ENCODE measurements at places on chromosomes 6 and 20.

DNA sequence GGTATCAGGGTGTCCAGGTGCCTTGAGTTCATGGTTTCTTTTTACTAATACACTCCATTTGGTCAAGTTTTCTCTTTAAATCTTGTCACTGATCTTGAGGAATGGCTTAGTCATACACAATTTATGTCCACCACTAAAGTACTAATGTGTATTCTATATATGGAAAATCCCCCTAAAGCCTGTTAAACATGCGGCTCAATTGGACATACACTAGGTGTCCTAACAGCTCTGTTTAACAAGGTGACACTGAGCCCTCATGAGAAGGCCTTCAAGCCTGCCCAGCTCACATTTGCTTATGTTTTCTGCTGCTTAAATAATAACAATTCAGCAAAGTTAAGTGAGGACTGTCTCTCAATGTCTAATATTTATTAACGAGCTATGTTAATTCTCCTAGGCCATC is 31.5 kb downstream of the PDE7B start:
- DNase-seq = no peak

GRCh38 chr6:446418-447366 is 55.1 kb downstream of the IRF4 start:
- DNase-seq = no peak

GRCh38 chr6:31339210-31339609 is 17.8 kb downstream of the HLA-B start:
- no peak for DNase-seq

DNA sequence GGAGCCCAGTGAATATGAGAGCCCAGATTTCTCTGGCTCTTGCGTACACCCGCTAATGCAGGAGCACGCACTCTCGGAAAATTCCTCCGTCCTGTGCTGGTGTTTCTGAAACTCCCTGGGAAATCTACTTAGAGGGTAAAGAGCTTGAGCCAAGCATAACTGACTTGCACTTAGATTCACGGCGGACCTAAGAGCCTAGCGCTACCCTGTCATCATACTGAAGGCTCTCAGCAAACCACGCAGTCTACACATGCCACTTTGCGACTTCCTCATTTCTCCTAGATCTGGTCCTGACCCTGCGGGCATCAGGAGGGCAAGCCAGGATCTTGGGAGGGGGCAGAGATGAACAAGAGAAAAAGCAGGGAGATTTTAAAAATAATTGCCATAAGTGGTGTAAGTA is 324.7 kb downstream of the CD83 start:
- no peak for DNase-seq

- DNase-seq = no peak
These were observed 8.0 kb downstream of the PRDM13 start for GRCh38 chr6:99614430-99615186.

- no peak for DNase-seq
These were observed 43.3 kb upstream of the MRPS10 start for GRCh38 chr6:42260972-42261371.

GRCh38 chr20:31815408-31816188 is 3.6 kb upstream of the MYLK2 start:
- no peak for DNase-seq

DNA sequence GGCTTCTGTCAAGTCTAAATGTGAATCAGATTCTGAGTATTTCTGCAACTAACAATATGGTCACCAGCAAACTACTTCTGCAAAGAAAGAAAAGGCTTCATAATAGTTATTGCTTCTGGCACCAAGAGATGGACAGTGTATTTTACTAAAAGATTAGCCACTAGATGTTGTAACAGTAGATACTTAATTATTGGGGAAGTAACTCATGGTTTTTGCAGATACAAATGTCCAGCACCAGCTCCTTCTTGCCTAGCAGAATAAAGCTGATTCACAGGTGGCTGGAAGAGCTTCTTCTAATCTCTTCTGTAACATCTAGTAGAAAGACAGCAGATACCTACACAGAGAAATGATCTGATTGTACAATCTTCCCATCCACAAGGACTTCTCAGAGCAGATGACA is 21.2 kb downstream of the ATXN1 start:
- DNase-seq = no peak

DNA sequence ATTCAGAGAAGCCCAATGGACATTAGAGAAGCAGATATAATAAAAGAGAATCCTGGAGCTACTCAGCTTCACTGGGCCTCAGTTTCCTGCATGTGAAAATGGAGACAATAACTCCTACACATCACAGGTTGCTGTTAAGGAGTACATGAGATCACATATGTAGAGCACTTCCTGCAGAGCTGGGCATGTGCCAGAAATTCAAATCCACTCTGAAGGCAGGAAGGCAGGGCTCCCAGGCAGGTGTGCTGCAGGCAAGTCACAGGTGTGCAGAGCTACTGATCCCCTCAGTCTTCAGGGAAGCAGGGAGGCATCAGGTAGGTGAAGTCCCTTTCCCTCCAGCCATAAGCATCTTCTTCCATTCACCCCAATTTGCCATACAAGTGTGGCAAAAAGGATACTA is 48.0 kb downstream of the DST start:
- no peak for DNase-seq

DNA sequence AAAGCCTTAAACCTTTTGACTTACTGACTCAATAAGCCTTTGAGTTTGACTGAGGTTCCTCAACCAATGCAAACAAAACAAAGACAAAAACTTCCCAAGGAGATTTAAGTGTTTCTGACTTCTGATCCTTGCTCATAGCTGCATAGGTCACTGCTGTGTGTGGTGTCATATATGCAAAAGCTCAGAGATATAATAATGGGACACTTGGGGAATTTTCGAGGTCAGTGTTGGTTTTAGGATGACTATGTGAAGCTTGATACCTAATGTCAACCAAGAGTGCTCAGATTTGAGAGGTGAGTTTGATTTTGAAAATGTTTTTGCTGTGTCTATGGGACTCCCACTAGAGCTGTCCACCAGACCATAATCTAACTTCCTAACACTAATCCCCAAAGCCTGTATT is 26.2 kb downstream of the ZKSCAN8 start:
- no peak for DNase-seq

GRCh38 chr6:109606359-109606758 is 84.6 kb downstream of the AK9 start:
- DNase-seq = no peak

GRCh38 chr6:137950581-137950980 is 83.5 kb downstream of the TNFAIP3 start:
- DNase-seq = no peak

GRCh38 chr20:48238781-48239180 is 453.5 kb upstream of the SULF2 start:
- no peak for DNase-seq

DNA sequence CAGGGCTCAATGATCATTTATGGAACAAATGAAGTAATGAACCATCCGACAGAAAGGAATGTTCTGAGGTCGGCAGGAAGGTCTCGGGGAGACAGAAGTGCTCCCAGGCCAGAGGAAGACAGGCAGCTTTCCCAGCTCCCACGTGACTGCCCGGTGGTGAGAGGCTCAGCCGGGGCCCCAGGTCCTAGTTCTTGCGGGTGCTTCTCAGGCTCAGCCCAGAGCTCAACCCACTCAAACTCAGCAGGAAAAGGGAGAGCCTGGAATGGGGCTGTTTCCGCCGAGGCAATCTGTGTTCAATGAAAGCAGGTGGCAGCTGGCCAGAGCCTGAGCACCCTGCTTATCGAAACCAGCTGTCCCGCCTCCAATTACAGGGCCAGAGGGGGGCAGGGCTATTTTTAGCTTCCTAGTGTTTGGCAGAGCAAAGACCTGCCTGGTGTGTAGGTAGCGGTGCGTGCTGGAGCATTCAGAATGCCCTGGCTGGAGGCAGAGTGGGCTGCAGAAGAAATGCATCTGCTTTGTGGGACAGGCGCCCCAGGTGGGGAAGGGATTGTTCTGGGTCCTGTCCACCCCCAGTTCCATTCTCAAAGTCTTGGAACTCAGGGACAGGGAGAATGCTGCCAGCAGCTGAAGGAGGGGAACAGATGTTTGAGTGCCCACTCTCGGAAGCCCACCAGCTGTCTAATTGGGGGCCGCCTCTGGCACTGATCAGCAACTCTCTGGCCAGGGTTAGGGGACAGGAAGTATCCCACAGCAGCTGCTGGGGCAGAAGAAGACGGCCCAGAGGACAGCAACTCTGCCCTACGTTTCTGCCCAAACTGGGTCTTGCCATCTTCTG is 145.1 kb downstream of the PREX1 start:
- no peak for DNase-seq

DNA sequence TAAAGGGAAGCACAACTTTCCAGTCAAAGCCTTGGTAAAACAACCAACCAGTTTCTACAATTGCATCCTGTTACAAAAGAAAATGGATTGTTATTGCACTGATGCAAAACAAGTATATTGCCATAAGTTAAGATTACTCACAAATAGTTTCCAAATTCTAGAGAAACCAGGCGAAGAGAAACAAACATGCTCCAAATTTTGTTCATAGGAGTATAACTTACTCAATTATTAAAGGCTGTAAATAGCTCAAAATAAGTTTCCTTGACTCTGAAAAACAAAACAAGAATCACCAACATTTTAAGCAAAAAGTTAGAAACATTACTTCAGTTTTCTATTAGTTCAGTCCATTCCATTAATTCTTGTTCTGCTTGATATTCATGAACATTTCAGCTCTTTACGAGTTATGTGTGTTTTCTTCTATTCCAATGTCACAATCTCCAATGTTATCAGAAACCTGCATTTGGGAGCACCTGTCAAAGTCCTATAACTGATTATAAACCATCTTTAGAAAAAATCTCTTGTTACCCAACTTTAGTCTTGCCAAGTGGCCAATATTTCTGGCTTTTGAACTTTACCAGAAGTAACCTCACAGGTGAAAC is 137.9 kb upstream of the THBS2 start:
- DNase-seq = no peak

- no peak for DNase-seq
These were observed 9.7 kb downstream of the SNRPB start for GRCh38 chr20:2460752-2461424.

- no peak for DNase-seq
These were observed 23.5 kb upstream of the MLIP start for GRCh38 chr6:54087721-54088120.

DNA sequence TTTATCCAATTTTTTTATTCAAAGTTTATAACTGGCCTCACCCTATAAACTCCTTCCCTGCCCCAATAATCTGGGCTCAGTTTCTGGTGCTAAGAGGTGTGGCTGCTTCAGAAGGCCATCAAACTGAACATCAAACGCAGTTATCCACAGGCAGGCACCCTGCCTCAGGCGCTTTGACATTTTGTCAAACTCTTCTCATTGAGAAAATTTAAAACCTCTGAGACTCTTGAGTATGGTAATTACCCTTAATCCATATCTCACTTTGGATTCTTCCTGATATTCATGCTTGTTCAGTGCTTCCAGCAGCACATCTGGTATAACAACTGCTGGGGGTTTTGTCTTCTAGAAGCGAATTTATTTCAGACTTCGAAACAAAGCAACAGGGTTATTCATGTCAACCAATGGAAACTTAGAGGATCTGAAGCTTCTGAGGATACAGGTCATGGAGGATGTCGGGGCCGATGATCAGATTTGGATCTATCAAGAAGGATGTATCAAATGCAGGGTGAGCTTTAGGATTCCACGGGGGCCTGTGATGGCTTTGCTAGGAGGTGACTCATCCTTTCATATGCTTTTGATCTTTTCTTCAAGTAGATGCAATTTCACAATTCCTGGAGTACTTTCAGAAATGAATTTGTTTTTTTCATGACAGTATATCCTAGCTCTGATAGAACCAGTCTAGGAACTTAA is 68.2 kb downstream of the RTN4IP1 start:
- DNase-seq = peak; percentile 68

- no peak for DNase-seq
These were observed 48.8 kb downstream of the FLRT3 start for GRCh38 chr20:14288341-14289330.

DNA sequence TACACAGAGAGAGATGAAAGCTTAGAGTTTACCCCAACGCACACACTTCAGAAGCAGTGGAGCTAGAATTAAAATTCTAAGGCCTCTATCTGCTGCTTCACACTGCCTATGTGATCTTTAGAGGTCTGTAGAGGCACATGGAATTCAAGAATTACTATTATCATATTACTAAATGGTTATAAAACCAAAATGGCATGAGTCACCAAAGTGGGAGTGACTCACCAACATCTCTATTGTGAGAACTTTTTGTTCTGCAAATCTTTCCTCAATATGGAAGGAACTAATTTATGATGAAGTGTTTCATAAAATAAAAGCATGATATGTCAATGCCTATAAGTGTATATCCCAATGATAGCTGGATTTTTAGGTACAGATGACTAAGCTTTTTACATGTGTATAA is 28.5 kb upstream of the TMEM244 start:
- no peak for DNase-seq

DNA sequence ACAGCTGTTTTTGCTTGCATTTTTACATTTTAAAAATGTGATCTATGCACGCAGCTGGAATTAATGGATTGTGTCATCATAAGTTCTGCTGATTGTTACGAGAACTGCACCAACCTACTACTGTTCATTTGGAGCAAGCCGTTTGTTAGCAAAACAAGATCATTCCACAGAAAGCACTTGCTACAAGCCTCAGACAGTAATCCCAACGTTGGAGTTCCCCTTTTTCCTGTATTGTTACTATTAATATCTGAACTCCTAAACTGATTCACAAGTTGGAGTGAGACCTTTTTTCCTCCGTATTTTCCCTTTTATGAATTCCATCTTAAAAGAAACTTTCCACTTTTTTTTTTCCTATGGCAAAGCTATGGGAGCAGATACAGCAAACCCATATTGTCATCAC is 3.5 kb downstream of the TENT5A start:
- DNase-seq = peak; percentile 64

DNA sequence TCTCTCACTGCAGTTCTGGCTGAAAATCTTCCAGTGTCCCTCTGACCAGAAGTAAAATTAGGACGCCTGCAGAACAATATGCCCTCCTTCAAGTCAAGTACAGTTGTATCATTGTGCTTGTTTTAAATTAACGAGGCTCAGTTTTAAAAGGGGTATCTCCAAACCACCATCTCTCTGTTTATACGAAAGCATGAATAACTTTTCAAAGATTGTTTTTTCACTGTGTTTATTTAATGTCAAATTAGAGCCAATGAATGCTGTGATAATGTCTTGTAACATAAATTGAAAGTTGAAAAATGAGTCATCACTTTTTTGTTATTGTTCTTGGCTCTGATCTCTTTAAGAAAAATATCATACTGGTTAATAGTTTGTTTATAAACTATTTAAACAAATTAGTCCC is 230.7 kb upstream of the THEMIS start:
- no peak for DNase-seq

DNA sequence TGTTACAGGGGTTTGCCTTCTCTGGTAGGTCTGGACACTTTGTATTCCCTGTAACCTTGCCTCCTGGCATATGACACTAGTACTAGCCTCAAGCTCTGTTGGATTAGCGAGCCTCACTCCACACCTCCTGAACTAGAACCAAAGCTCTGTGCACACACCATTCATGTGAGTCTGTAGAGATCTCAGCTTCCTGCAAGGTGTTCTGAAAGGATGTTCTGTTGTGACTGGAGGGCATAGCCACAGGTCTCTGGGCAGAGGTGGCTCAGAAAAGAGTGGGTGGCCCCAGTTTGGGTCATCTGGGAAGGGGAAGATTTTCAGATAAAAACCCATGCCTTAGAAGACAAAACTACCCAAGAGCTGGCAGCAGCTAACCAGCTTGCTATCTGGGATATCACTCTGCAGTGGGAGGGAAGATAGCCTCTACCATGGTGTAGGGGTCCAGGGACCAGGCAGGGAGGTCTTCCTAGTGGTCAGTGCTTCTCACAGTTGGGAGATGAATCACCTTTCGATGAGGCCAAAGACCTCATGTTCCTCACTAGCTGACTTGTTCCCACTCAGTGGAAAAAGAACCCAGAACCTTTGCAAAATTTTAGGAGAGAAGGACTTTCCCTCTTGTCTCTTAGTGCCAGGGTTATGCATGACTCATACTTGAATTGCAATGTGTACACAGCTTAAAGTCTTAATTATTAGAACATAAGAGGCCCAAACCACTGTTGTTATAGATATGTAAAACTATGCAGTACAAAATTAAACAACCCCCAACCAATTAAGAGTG is 41.4 kb downstream of the HLA-F start:
- no peak for DNase-seq
